ENCODE measurements at places on chromosomes 3 and 15.

DNA sequence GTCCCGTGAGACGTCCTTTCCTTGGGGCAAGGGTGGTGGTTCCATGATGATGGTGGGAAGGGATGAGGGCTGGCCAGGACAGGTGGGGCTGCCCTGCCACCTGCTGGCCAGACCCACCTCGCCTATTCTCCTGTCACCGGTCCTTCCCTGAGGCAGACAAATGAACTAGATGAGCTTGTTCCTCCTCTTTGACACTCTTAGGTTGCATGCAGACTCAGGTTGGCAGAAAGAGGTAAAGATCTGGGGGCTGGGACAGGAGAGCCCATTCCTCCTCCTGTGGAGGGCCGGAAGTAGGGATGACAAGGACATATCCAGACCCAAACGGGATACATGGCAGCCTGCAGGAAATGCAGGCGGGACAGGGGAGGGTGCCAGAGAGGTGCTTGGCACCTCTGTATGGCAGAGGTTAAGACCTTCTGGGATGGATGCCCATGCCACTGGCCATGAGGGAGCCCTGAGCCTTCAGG, 38.6 kb downstream of the ACSBG1 start:
- no peak overlapping the region for H3K4me3 ChIP-seq
- peaks cover 10% of the 10 kb centered on the region for H3K27me3 ChIP-seq
- H3K4me1 ChIP-seq, result no peaks in the 10 kb centered on the region
- no peaks in the 10 kb centered on the region for H3K36me3 ChIP-seq
- no peak for DNase-seq

GRCh38 chr15:34621675-34622074, 38.2 kb upstream of the GOLGA8B start:
- no peak for DNase-seq
- H3K27me3 ChIP-seq, result peaks cover 39% of the 10 kb centered on the region
- H3K36me3 ChIP-seq, result no peaks in the 10 kb centered on the region

DNA sequence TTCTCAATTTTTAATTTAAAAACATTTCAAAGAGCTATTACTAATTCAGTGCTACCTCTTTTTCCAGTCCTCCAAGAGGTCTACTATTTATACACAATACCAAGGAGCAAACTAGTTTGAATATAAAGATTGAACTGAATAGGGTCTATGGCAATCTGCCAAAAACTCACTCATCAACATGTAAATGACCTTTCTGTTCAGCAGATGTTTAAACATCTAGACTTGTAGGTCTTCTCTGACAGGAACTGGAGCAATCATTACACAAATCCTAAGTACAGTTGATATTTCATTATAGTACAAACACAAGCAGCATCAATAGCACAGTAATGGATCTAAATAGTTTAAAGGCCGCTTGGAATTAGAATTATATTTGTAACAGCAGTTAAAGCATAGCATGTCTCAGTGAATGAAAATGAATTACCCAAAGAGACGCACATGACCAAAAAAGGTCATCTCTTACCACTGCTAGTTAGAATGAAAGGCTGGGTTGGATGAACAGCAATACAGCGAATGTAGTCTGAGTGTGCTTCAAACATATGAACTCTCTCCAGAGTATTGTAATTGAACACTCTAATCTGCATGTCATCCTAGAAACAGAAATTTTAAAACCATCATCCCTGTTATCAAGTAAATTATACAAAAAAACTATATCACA, 10.7 kb downstream of the COPB2 start:
- H3K4me1 ChIP-seq, result no peaks in the 10 kb centered on the region
- no peak for DNase-seq
- no peak overlapping the region for H3K4me3 ChIP-seq
- H3K36me3 ChIP-seq, result peaks cover 31% of the 10 kb centered on the region
- H3K27ac ChIP-seq, result no peak overlapping the region

- DNase-seq, result no peak
- peaks cover 12% of the 10 kb centered on the region for H3K4me1 ChIP-seq
- no peaks in the 10 kb centered on the region for H3K27me3 ChIP-seq
- no peak overlapping the region for H3K27ac ChIP-seq
Observed at GRCh38 chr3:162141272-162141791, 644.7 kb downstream of the OTOL1 start.

GRCh38 chr3:29605845-29606244, 325.0 kb downstream of the RBMS3 start:
- no peak overlapping the region for H3K4me3 ChIP-seq
- H3K4me1 ChIP-seq, result peaks cover 5% of the 10 kb centered on the region
- no peaks in the 10 kb centered on the region for H3K27me3 ChIP-seq
- H3K27ac ChIP-seq, result no peak overlapping the region
- H3K36me3 ChIP-seq, result no peaks in the 10 kb centered on the region
- DNase-seq, result no peak

GRCh38 chr3:177034832-177035475, 162.3 kb downstream of the TBL1XR1 start:
- peak overlapping the region; percentile 49 for H3K27ac ChIP-seq
- no peak overlapping the region for H3K4me3 ChIP-seq
- DNase-seq, result no peak
- H3K36me3 ChIP-seq, result peaks cover 28% of the 10 kb centered on the region
- H3K27me3 ChIP-seq, result no peaks in the 10 kb centered on the region

- DNase-seq, result no peak
- H3K36me3 ChIP-seq, result no peaks in the 10 kb centered on the region
- H3K27me3 ChIP-seq, result no peaks in the 10 kb centered on the region
- no peak overlapping the region for H3K4me3 ChIP-seq
- H3K27ac ChIP-seq, result no peak overlapping the region
- H3K4me1 ChIP-seq, result no peaks in the 10 kb centered on the region
Observed at GRCh38 chr3:146554151-146554760, 9.8 kb upstream of the PLSCR1 start.

DNA sequence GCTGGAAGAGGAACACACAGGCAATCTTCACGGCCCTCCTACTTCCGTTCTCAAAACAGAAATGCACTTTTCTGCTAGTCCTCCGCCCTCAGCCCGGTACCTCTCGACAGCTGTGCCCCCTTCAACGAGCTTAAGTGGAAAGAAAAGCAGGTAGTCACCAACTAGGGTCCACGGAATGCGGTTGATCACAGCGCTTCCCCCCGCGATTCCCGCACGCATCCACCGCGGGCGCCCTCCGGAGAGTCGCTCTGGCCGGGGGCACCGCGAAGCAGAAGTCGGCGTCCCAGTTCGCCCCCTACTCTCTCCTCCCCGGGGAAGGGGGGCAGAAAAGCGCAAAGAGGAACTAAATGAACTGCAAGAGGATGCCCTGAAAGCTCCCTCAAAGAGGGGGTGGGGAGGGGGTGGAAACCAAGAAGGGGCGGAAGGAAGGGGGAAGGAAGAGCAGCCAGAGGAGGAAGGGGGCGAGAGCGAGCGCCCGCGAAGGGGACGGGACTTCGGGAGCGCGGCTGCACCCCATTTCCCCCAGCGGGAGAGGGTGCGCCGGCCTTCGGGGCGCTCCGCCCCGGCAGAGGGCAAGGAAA, 738 bp downstream of the ACAP2 start:
- peaks cover 14% of the 10 kb centered on the region for H3K4me1 ChIP-seq
- H3K27me3 ChIP-seq, result no peaks in the 10 kb centered on the region
- peak; percentile 14 for DNase-seq
- no peaks in the 10 kb centered on the region for H3K36me3 ChIP-seq
- H3K4me3 ChIP-seq, result peak overlapping the region; percentile 89

DNA sequence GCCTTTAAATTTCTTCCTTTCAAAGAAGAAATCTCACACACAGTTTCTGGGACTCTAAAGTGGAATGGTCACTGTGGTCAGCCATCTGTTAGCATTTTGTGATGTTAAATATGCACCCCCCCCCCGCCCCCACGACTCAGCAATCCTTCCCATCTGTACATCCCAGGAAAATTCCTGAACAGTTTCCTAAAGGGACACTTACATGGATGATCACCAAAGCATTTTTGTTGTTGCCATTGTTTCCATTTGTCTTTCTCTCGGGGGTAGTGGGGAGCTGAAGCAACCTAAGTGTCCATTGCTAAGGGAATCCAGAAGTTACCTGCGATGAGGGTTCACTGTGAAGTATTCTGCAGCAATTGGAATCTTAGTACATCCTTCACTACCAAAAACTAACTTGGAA, 71.4 kb downstream of the TAFA4 start:
- DNase-seq, result no peak
- H3K4me1 ChIP-seq, result no peaks in the 10 kb centered on the region
- H3K27me3 ChIP-seq, result no peaks in the 10 kb centered on the region
- H3K4me3 ChIP-seq, result no peak overlapping the region
- H3K36me3 ChIP-seq, result no peaks in the 10 kb centered on the region

DNA sequence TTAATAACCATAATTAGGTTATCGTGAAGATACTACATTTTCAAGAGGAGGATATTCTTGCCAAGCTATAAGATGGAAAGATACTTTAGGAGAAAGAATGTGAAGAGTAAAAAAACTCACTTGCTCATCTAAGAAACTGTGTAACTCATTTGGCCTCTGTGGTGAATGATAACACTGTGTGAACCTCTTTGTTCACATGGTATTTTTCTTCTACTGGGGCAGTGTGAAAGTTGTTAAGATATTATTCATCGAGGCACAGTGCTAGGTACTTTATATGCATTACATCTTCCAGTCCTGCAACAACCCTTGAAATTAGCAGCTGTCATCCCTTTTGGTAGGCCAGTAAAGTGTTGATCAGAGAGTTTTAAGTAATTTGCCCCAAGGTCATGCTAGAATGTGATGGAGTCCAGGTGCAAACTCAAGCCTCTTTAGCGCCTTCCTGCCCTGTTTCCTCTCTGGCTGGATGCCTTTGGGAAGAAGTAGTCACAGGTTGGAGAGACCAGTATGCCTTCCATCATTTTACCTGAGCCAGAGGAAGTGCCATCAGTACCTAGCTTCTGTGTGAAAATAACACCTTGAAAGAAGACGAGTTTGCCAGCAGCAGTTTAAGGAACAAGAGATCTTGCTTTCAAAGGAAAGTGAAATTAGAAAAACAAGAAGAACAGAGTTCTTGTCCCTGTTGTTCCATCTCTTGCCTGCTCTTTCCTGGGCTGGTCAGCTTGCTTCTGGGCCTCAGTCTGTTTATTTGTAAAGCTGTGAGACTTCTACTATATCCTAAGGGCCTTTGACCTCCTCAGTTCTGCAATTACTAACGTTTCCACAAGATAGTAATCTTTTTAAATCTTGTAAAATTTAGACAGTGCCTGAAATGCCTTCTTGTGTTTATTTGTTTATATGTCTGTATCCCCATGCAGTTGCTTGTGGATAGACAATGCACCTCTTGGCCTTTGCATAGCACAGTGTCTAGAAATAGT, 179.3 kb downstream of the FNDC3B start:
- H3K27ac ChIP-seq, result peak overlapping the region; percentile 76
- H3K4me3 ChIP-seq, result no peak overlapping the region
- no peaks in the 10 kb centered on the region for H3K27me3 ChIP-seq
- H3K4me1 ChIP-seq, result peaks cover 47% of the 10 kb centered on the region
- peaks cover 3% of the 10 kb centered on the region for H3K36me3 ChIP-seq

DNA sequence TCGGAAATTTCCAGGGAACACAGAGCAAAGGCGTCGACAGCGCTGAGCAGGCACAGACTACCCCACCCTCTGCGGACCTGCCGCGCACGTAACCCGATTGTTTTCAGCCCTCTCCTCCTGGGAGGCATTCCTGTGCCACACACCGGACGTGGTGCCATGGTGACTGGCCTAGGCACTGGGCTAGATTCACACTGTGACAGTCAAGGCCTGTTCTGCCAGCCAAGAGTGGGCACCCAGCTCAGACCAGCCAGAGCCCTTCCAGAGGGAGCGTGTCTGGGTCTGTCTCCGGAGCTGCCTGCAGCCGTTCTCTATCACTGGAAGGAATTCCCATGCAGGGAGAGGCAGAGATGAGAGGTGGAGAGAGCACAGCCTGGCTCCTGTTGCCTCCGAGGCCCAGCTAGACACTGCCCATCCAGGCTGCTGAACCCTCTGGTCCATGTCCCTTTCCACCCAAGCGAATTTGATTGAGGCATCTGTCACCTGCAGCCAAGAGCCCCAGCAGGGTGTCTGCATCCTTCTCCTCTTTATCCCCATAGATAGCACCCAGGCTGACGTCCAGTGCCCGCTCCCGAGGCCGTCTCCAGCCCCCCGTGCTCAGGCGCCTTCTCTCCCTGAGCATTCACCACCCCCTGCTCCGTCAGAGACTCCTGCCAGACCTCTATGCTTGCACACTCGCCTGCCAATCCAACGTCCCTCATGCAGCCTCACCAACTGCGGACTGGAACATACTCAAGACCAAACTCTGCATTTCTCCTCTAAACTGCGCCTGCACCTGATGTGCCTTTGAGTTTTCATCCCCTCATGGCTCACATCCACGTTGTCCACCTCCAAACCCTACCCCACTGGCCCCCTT, 267.5 kb downstream of the OCA2 start:
- peaks cover 14% of the 10 kb centered on the region for H3K27me3 ChIP-seq
- H3K36me3 ChIP-seq, result no peaks in the 10 kb centered on the region
- no peak for DNase-seq
- H3K27ac ChIP-seq, result no peak overlapping the region
